ENCODE measurements at places on chromosomes 13 and 19.

DNA sequence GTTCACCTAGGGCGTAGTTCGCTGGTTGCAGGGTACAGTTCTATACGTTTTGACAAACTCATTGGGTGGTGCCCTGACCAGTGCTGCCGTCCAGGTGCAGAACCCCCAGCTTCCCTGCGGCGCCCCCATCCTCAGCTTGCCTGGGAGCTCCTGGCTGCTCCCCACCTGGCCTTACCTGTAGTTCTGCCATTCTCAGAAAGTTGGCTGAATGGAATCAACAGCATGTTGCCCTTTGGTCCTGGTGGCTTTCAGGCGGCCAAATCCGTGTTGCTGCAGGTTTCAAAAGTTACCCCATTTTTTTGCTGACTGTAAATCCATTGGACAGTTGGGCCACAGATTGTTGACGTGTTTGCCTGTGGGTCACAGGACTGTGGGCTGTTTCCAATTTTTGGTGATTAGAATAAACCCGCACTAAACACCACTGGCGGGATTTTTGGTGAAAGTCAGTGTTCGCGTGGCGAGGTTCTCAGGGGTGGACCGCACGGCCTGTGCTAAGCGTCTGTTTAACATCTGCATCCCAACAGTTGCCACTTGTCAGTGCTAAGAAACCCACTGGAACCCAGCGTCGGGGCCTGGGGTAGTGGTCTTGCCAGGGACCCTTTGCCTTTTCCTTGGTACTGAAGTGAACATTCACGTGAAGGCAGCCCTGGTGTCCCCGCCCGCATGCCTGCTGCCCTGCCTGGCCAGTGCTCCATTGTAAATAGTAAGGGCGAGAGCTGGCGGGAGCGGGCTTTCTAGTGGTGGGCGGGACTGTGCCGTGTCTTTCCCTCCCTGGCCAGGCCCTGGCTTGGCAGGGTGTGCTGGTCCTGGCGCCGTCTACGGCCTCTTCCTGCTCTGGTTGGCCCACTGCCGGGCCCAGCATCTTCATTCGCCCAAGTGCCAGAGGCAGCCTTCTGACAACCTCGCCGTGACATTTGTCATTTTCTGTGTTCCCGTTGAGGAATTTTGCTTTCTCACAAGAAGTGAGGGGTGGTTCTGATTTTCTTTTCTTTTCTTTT is 3.3 kb downstream of the DOT1L start:
- no peak overlapping the region for H3K4me3 ChIP-seq
- DNase-seq, result peak; percentile 86
- H3K27ac ChIP-seq, result peak overlapping the region; percentile 62
- no peaks in the 10 kb centered on the region for H3K27me3 ChIP-seq
- no peaks in the 10 kb centered on the region for H3K36me3 ChIP-seq

GRCh38 chr13:34748596-34748995 is 193.5 kb upstream of the NBEA start:
- DNase-seq, result no peak
- no peaks in the 10 kb centered on the region for H3K36me3 ChIP-seq
- H3K27me3 ChIP-seq, result no peaks in the 10 kb centered on the region
- no peaks in the 10 kb centered on the region for H3K4me1 ChIP-seq
- H3K4me3 ChIP-seq, result no peak overlapping the region

DNA sequence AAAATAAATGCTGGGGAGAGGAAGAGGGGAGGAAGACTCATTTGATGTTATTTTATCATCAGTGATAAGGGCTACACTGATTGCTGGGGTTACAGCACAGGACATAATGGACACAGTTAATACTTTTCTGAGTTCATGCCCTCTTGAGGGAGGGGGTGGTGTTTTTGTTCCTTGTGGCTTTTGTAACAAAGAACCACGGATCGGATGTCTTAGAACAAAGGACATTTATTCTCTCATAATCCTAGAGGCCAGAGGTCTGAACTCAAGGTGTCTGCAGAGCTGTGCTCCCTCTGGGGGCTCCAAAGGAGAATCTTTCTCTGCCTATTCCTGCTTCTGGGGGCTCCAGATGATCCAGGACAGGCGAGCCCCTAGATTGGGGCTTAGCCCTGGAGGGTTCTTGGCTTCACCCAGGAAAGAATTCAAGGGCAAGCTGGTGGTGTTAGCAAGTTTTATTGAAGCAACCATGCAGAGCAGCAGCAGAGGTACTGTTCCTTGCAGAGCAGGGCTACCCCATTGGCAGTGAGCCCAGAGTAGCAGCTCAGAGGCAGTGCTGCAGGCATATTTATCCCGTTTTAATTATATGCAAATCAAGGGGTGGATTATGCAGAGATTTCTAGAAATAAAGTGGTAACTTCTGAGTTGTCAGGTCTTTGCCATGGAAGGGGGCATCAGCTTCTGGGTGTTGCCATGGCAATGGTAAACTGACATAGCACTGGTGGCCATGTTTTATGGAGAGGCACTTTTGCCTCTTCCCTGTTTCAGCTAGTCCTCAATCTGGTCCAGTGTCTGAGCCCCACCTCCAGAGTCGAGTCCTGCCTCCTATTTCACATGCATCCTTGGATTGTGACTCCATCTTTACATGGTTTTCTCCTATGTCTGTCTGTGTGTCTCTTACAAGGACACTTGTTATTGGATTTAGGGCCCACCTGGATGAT is 18.0 kb downstream of the VAV1 start:
- H3K27me3 ChIP-seq, result no peaks in the 10 kb centered on the region
- H3K4me3 ChIP-seq, result no peak overlapping the region
- no peak overlapping the region for H3K27ac ChIP-seq
- no peaks in the 10 kb centered on the region for H3K36me3 ChIP-seq
- DNase-seq, result no peak

- no peaks in the 10 kb centered on the region for H3K36me3 ChIP-seq
- H3K4me3 ChIP-seq, result no peak overlapping the region
- H3K27me3 ChIP-seq, result no peaks in the 10 kb centered on the region
- H3K4me1 ChIP-seq, result no peaks in the 10 kb centered on the region
Measured at GRCh38 chr13:67299751-67300150, 69.6 kb upstream of the PCDH9 start.

- DNase-seq, result peak; percentile 25
- H3K27me3 ChIP-seq, result no peaks in the 10 kb centered on the region
- no peak overlapping the region for H3K27ac ChIP-seq
- H3K4me1 ChIP-seq, result no peaks in the 10 kb centered on the region
- H3K36me3 ChIP-seq, result no peaks in the 10 kb centered on the region
Measured at GRCh38 chr13:113124211-113124970, 1.8 kb downstream of the F10 start.

GRCh38 chr13:113559061-113559460 is 25.5 kb upstream of the TFDP1 start:
- no peak for DNase-seq
- no peaks in the 10 kb centered on the region for H3K27me3 ChIP-seq
- no peaks in the 10 kb centered on the region for H3K36me3 ChIP-seq
- no peak overlapping the region for H3K4me3 ChIP-seq

- H3K36me3 ChIP-seq, result no peaks in the 10 kb centered on the region
- H3K4me1 ChIP-seq, result no peaks in the 10 kb centered on the region
- no peak overlapping the region for H3K27ac ChIP-seq
- H3K4me3 ChIP-seq, result no peak overlapping the region
- H3K27me3 ChIP-seq, result no peaks in the 10 kb centered on the region
- DNase-seq, result no peak
Measured at GRCh38 chr13:113607056-113607888, 22.7 kb downstream of the TFDP1 start.

DNA sequence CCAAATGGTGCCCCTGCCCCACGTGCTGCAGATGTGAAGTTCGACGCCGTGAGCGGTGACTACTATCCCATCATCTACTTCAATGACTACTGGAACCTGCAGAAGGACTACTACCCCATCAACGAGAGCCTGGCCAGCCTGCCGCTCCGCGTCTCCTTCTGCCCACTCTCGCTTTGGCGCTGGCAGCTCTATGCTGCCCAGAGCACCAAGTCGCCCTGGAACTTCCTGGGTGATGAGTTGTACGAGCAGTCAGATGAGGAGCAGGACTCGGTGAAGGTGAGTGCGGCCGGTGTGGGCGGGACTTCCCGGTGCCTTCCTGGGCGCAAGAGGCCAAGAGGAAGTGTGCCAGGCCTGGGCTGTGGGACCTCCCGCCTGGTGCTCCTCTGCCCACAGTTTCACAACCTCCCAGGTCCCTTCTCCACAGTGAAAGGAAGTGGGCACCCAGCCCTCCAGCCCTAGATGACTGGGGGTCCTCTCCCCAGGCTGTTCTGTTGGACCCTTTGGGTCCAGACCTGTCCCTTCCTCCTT is 14.1 kb upstream of the RELB start:
- H3K27me3 ChIP-seq, result no peaks in the 10 kb centered on the region
- no peaks in the 10 kb centered on the region for H3K36me3 ChIP-seq
- no peak overlapping the region for H3K4me3 ChIP-seq
- H3K27ac ChIP-seq, result peak overlapping the region; percentile 13
- peak; percentile 31 for DNase-seq
- no peaks in the 10 kb centered on the region for H3K4me1 ChIP-seq

- H3K27me3 ChIP-seq, result no peaks in the 10 kb centered on the region
- H3K4me3 ChIP-seq, result no peak overlapping the region
- no peak for DNase-seq
- no peak overlapping the region for H3K27ac ChIP-seq
- no peaks in the 10 kb centered on the region for H3K4me1 ChIP-seq
Measured at GRCh38 chr13:38590796-38591507, 95.9 kb upstream of the FREM2 start.

GRCh38 chr13:42454749-42455148 is 119.2 kb upstream of the TNFSF11 start:
- no peak overlapping the region for H3K27ac ChIP-seq
- H3K4me1 ChIP-seq, result no peaks in the 10 kb centered on the region
- no peaks in the 10 kb centered on the region for H3K36me3 ChIP-seq
- DNase-seq, result no peak
- H3K27me3 ChIP-seq, result no peaks in the 10 kb centered on the region

GRCh38 chr13:41500511-41500910 is 43.2 kb downstream of the RGCC start:
- no peaks in the 10 kb centered on the region for H3K36me3 ChIP-seq
- no peak overlapping the region for H3K4me3 ChIP-seq
- no peak overlapping the region for H3K27ac ChIP-seq
- no peak for DNase-seq
- H3K4me1 ChIP-seq, result no peaks in the 10 kb centered on the region
- no peaks in the 10 kb centered on the region for H3K27me3 ChIP-seq

DNA sequence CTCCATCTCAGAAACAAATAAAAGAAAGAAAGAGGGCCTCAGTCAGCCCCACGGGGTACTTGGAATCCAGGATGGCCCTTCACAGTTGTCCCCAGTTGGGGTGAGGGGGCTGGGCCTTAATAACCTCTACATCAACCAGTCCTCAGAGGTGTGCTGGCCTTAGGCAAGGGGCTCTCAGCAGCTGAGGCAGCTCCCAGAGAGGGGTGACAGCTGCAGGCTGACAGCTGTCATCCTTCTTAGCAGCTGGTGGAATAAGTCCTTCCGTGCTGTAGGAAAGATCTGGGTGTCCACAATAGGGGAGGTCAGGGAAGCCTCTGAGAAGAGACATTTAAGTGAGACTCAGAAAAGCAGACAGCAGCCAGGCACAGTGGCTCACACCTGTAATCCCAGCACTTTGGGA is 7.4 kb downstream of the BCAM start:
- H3K36me3 ChIP-seq, result peaks cover 4% of the 10 kb centered on the region
- no peaks in the 10 kb centered on the region for H3K4me1 ChIP-seq
- no peak overlapping the region for H3K27ac ChIP-seq
- DNase-seq, result no peak

DNA sequence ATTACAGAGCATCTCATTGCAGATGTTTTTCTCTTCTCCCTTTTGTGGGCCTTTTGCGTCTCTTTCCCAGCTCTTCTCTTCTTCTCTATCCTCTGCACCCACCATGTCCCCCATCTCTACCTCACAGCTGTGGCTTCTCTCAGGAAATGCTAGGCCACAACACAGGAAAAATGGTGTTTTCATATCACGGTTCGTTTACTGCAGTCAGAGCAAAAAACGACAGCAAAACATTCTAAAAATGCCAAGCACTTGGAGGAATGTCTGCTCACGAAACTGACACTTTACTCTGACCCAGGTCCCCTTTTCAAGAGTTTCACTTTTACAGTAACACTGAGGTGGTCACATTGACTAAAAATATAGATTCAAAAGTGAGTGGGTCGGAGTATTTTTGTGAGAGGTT is 152.2 kb downstream of the DCT start:
- DNase-seq, result no peak
- H3K4me1 ChIP-seq, result no peaks in the 10 kb centered on the region
- H3K27ac ChIP-seq, result no peak overlapping the region
- no peaks in the 10 kb centered on the region for H3K36me3 ChIP-seq

- peak overlapping the region; percentile 28 for H3K4me3 ChIP-seq
- H3K27me3 ChIP-seq, result no peaks in the 10 kb centered on the region
- no peak for DNase-seq
- H3K4me1 ChIP-seq, result no peaks in the 10 kb centered on the region
- H3K27ac ChIP-seq, result peak overlapping the region; percentile 81
- H3K36me3 ChIP-seq, result no peaks in the 10 kb centered on the region
Measured at GRCh38 chr13:23427342-23427843, 6.1 kb downstream of the SACS start.

- H3K27me3 ChIP-seq, result no peaks in the 10 kb centered on the region
- H3K27ac ChIP-seq, result no peak overlapping the region
- no peaks in the 10 kb centered on the region for H3K36me3 ChIP-seq
- DNase-seq, result no peak
Measured at GRCh38 chr19:55390461-55390880, 4.7 kb downstream of the RPL28 start.

- H3K27ac ChIP-seq, result no peak overlapping the region
- H3K4me3 ChIP-seq, result no peak overlapping the region
- no peaks in the 10 kb centered on the region for H3K4me1 ChIP-seq
- DNase-seq, result no peak
- H3K36me3 ChIP-seq, result no peaks in the 10 kb centered on the region
- no peaks in the 10 kb centered on the region for H3K27me3 ChIP-seq
Measured at GRCh38 chr13:109200556-109200955, 571.1 kb downstream of the MYO16 start.

- DNase-seq, result no peak
- H3K4me3 ChIP-seq, result no peak overlapping the region
- no peaks in the 10 kb centered on the region for H3K4me1 ChIP-seq
- H3K27me3 ChIP-seq, result no peaks in the 10 kb centered on the region
- no peaks in the 10 kb centered on the region for H3K36me3 ChIP-seq
Measured at GRCh38 chr13:30502237-30502636, 36.5 kb upstream of the HMGB1 start.

DNA sequence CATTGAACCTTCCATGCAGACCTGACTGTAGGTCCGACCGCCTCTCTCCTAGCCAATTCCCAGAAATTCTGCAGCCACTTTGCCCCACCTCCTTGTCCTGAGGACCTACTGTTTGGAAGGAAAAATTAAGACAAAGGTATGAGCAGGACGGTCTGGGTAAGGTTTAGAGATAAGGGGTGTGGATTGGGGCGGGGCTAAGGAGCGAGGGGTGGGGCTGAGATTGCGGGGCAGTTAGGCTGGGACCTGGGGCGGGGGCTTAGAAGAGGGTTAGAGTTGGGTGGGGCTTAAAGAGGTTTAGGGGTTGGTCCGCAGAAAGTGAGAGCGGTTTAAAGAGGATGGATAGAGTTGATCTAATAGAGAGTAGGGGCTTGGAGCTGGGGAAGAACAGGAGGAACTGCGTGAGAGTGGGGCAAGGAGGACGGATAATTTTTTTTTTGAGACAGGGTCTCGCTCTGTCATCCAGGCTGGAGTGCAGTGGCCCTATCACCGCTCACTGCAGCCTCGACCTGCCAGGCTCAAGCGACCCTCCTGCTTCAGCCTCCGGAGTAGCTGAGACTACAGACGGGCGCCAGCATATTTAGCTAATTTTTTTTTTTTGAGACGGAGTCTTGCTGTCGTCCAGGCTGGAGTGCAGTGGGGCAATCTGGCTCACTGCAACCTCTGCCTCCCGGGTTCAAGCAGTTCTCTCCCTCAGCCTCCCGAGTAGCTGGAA is 1.7 kb upstream of the ZNF865 start:
- H3K4me3 ChIP-seq, result peak overlapping the region; percentile 91
- no peaks in the 10 kb centered on the region for H3K4me1 ChIP-seq
- no peak for DNase-seq
- H3K27ac ChIP-seq, result peak overlapping the region; percentile 98

Data from breast epithelium (tissue), 4 donors.